ENCODE measurements at places on chromosomes 3 and 15. TPM values are rescaled to one million over a fixed set of nuclear protein-coding genes. Genes with fewer than 3 reads are reported as not detected.

DNA sequence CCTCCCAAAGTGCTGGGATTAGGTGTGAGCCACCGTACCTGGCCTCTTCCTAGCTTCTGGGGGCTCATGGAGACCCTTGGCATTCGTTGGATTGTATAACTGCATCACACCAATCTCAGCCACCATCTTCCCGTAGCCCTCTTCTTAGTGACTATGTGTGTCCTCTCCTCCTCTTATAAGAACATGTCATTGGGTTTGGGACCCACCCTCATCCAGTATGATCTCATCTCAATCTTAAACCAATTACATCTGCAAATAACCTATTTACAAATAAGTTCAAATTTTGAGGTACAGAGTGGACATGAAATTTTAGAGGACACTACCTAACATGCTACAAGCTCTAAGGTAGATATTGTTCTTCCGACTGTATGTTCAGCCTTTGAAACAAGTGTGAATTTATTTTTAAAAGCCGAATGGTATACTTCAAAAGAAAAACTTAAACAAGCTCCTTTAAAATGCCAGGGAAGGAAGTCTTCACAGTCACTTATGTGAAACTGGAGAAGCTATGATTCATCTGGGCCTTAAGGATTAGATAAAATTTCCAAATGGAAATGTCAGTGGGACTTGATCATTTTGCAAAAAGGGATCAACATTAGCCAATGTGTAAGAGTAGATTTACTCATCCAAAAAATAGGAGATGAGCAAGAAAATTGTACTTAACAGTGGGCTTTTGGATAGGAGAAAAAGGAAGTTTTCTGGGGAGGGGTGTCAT is 225.7 kb downstream of the MEX3B start:
- no peak for DNase-seq

- no peak for DNase-seq
Observed at GRCh38 chr15:76433798-76434400, 97.3 kb downstream of the ISL2 start.

GRCh38 chr15:39976291-39977274 is 42.7 kb downstream of the EIF2AK4 start:
- DNase-seq: peak; percentile 66

Gene RBMS3
- 11.6 TPM for polyA plus RNA-seq

Gene FANCI
- polyA plus RNA-seq: 4.4 TPM
